ENCODE measurements at places on chromosomes 16 and 17.

GRCh38 chr17:76050538-76051467 lies 21.5 kb downstream of the SRP68 start:
- DNase-seq = no peak

DNA sequence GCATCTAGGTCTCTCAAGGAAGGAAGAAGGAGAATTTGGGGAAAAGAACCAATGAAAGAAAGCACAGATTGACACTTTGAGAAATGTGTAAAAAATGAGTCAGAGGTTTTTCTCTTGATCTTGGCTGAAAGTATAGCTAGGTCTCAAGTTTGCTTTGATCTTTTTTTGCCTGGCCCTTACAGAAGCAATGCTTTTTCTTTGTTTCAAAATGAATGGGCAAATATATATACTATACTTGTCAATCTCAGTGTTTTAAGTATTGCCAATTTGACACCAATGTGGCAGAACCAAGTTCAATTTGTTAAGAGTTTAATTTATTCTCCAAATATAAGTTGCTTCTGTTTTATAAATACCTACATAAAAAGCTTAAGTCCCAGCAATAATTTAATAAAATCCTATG lies 119.6 kb downstream of the PPM1E start:
- no peak for DNase-seq

GRCh38 chr17:44037471-44037870 lies 22.7 kb upstream of the TMEM101 start:
- no peak for DNase-seq

GRCh38 chr16:27959914-27960313 lies 103.6 kb downstream of the GSG1L start:
- no peak for DNase-seq

DNA sequence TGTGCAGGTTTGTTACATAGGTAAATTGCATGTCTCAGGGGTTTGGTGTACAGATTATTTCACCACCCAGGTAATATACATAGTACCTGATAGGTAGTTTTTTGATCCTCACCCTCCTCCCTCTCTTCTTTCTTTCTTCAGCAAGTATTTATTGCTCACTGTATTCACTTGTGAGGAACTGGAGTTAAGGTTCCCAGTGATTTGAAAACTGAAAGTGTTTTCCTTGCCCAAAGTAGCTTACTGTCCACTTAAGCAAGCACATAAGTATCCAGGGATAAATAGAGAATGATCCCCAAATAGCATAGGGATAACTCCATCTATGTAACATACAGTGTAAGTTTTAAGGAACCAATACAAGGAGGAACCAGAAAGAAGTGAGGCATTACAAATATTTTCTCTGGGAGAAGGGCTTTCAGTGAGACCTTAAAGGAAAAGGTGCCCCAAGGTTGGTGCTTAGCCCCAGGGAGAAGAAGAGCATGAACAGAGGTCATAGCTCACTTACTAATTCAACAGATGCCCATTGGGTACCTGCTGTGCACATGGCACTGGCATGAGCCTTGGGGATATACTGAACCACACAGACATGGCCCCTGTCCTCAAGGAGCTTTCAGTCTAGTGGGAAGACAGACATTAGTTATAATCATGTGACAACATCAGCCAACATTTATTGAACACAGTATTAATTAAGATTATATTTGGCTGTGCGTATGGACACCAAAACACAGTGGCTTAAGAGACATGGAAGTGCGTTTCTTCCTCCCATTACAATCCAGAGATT lies 17.0 kb downstream of the MYL4 start:
- DNase-seq = no peak

- DNase-seq = no peak
These were observed 19.8 kb downstream of the PLXDC1 start for GRCh38 chr17:39131616-39132015.

DNA sequence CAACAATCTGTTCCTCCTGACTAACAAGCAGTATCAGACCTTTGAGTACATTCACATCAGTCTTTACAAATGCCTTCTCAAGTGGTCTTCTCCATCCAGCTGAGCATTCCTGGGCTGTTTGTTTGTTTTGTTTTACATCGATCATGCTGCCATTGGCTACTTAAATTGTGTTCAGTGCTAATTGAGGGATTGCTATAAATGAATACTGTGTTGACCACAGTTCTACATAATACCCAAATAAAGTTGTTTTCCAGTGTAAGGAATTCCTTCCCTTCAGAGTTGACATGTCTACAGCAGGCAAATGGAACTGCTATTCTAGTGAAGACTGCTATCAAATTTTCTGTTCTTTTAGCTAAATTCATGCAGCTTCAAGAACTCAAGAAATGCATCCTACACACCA lies 3.2 kb downstream of the CDH8 start:
- no peak for DNase-seq

GRCh38 chr17:17352836-17353624 lies 49.9 kb downstream of the NT5M start:
- no peak for DNase-seq

- DNase-seq = no peak
These were observed 4.3 kb upstream of the MBTPS1 start for GRCh38 chr16:84121007-84121406.

- no peak for DNase-seq
These were observed 35.9 kb downstream of the CBFA2T3 start for GRCh38 chr16:88940862-88941817.

DNA sequence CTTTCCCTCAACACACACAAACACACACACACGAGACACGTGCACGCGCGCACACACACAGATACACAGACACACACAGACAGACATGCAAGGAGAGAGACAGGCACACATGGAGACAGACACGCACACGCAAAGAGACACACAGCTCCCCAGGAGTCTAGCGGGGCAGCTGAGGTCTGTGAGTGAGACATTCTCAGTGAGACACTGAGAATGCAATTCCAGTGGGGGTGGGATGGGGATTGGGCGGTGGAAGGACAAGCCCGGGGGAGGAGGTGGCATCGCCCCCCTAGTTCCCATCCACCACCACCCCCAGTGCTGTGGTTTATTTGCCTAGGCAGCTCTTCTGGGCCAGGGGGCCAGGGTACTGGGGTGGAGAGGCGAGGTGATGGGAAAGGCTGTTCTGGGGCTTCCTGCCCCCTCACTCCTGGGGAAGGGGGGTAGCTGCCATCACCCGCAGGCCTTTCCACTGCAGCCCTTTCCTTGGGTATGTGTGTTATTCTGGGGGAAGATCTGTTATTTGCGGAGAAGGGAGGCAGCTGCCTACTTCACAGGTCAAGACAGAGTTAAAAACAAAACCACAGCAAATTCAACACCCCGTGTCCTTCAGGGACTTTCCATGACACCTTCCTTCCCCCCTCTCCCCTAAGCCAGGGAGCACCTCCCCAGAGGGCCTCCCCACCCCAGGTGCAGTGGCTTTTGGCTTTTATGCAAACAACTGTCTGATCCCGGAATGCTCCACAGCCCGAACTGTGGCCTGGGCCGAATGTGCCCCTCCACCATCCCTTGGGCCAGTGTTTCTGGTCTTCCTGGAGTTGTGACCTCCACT lies 18.0 kb downstream of the GRB7 start:
- no peak for DNase-seq

DNA sequence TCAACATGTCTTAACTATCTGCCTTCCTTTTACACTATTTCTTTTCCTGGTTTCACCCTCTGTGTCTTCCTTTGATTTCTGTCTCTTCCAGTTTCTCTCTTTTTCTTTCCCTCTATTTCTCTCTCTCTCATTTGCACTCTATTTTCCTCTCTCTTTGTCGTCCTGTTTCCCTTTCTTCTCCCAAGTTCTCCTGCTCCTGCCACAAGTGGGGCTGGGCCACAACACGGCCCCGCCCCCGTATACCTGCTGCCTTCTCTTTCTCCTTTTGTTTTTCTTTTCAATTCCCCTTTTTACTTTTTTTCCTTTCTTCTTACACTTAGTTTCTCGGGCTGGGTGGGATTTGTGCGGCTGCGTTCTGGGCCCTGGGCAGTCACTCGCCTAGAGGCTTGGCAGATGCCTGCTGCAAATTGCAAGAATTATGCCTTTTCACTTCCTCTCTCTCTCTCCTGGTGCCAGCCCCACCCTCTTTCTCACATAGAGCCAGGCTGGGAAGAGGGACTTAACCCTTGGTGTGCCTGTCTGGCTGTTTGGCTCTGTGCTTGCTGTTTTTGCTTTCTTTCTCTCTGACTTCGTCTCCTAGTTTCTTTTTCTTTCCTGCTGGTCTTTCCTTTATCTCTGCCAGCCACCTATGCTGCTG lies 2139.4 kb downstream of the TP53TG3F start:
- no peak for DNase-seq

- DNase-seq = no peak
These were observed 443.8 kb downstream of the MAF start for GRCh38 chr16:79156761-79157160.

GRCh38 chr16:81706327-81707295 lies 72.5 kb upstream of the PLCG2 start:
- no peak for DNase-seq

- DNase-seq = no peak
These were observed 90.1 kb upstream of the GSE1 start for GRCh38 chr16:85522842-85523601.

DNA sequence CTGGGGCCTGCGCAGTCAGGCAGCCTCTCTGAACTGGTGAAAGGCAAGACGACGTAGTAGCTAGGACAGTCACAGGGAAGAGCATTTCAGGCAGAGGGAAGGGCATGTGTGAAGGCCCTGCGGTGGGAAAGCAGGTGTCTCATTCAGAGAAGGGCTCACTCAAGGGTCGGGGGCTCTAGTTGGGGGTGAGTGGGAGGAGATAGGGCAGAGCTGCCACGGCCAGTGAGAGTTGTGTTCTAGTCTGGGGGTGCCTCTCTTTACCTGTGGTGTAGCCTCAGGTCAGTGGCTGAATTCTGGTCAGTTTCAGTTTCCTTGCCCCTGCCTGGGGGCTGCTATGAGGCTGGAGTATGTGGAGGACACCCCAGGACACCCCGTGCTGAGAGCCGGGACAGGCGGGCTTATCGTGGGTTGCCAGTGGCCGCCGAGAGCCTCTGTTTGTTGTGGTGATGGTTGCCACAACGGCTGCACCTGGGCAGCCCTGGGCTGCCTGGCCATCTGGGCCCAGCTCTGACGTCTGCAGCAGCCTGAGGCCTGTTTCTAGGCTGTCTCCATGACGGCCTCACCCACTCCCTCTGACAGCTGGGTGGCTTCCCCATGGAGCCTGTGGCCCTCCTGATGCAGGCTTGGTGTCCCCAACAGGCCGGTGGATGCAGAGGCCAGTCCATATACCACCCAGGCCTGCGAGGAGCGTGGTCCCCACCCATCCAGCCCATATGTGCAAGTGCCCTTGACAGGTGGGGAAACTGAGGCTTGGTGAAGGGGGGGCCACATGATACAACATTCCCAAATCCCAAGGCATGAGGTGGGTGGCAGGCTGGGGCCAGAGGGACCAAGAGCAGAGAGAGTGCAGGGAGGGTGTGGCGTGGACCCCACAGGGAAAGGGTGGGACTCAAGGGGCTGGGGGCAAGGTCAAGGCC lies 10.8 kb downstream of the MAP2K3 start:
- no peak for DNase-seq

- no peak for DNase-seq
These were observed 55.0 kb downstream of the PITPNM3 start for GRCh38 chr17:6501359-6501758.

DNA sequence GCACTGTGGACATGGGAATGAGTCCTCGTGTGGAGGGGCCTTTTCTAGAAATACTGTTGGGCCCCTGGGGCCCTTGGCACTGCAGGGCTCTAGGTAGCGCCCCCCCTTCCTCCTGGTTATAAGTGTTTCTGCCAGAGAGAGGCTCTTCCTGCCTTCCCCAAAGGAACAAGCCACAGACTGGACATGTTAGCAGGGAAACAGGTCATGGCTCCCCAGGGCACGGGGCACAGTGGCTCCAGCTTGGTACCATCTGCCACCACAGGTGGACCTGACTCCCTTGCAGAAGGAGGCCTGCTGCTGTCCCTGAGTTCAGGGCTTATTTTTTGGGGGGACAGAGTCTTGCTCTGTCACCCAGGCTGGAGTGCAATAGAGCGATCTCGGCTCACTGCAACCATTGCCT lies 8.8 kb downstream of the PDK2 start:
- DNase-seq = no peak

GRCh38 chr16:75682308-75682707 lies 5.5 kb upstream of the CPHXL2 start:
- no peak for DNase-seq

GRCh38 chr17:36183001-36183971 lies 6.8 kb upstream of the TBC1D3B start:
- DNase-seq = no peak

DNA sequence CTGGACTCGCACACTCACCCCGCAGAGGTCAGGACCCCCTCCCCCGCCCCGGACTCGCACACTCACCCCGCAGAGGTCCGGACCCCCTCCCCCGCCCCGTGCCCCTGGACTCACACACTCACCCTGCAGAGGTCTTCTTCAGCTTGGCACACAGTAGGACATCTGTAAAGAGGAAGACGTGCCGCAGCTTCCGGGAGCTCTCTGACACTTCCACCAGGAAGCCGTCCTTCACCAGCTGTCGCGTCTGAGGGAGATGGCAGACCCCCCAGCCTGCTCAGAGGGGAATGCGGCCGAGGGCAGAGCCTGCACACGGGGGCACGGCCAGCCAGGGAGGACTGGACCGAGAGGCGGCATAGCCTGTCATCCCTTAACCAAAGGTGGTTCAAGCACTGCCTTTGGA lies 72.9 kb downstream of the TIMM22 start:
- DNase-seq = no peak

GRCh38 chr16:85431431-85432124 lies 181.5 kb upstream of the GSE1 start:
- DNase-seq = no peak

DNA sequence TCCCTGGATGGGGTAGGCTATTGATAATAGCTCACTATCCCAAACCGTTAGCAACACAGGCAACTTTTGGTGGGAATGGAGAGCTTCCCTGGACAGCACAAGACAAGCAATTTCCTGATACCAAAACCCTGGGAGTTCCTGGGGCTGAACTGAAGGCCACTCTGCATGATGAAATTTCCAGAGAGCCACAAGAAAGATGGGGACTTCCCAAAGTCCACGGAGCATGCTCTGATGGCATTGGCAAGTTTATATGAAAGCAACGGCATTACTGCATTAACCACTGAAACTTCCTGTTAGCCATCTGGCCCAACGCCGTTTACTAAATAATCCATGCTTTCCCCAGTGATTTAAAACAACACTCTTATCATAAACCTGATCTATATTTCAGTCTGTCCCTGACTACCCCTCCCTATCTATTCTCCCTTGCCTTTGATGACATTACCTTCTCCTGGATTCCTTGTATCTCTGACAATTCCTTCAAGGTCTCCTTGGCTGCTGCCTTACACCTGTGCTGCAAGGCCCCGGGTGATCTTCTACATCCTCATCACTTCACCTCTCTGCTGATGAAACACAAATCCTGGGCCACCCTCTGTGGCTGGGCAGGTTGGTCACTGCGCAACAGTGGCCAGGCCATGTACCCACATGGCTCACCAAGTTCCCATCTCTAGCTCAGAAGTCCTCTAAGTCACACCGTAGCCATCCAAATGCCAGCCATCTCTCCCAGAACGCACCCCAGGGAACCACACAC lies 108.5 kb upstream of the RCVRN start:
- DNase-seq = no peak

- no peak for DNase-seq
These were observed 681 bp upstream of the TRAP1 start for GRCh38 chr16:3718019-3718391.

GRCh38 chr16:68993456-68993855 lies 112.0 kb upstream of the HAS3 start:
- DNase-seq = no peak

- no peak for DNase-seq
These were observed 261.2 kb downstream of the CBLN1 start for GRCh38 chr16:49020436-49020835.

- no peak for DNase-seq
These were observed 19.8 kb downstream of the NPTX1 start for GRCh38 chr17:80456465-80457235.

Data from SK-N-MC (cell line).